ENCODE measurements at places on chromosomes 13 and 19.

GRCh38 chr13:50511877-50512341, 331.6 kb downstream of the DLEU7 start:
- DNase-seq: no peak

- DNase-seq: no peak
Measured at GRCh38 chr13:68851026-68851425, 1256.6 kb upstream of the ATXN8OS start.

DNA sequence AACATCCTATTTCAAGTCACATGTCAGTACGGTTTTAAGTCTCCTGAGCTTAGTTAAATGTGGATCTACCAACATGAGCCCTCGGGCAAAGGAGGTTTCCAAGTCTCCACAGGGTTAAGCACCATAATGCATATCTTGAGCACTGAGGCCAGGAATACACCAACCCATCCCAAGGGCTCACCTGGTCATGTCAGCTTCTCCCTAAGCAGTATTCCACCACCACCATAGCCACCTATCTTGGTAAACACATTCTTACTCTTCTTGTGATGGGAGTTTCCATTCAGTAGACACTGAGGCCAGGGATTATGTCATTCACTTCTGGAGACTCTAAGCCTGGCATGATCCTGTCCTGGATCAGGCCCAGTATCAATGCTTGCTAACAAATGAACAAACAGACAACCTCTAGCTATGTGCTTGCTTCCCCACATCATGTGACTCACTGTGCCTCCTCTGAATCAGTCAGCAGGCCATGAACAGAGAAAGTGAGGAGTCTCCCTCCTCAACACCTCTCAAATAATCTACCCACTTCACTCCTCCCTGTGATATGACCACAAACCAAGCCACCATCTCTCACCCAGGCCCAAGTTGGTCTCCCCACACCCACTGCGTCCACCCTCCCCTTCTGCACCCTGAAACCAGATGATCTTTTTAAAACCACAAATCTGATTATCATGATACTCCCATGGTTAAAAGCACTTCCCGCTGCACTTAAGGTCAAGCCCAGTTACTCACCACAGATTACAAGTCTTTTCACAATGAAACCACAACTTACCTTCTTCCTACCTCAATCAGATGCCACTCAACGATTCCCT, 5.8 kb downstream of the PEG3 start:
- no peak for DNase-seq

DNA sequence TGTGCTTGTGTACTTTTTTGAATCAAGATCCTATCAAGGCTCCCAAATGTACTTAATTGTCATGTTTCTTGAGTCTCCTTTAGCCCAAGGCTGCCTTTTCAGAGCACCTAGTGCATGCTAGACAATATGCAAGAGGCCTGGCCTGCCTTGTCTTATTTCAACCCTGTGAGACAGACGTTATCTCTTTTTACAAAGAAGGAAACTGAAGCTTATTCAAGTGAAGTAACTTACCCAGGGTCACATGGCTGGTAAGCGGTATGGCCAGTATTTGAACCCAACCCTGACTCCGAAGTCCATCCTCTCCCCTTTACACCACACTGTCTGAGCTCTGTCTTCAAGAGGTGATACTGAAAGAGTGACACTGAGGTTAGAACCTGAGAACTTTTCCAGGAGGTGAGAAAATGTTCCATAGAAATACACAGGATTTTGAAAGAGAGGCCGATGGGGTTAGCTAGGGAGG, 505.1 kb downstream of the FOXO1 start:
- DNase-seq: no peak

GRCh38 chr19:17275441-17276175, 6.1 kb upstream of the ANKLE1 start:
- no peak for DNase-seq

- DNase-seq: no peak
Measured at GRCh38 chr19:13029893-13030292, 34.6 kb downstream of the NFIX start.

GRCh38 chr13:91312324-91312723, 35.2 kb upstream of the MIR17HG start:
- no peak for DNase-seq

GRCh38 chr19:10566658-10567410, 1.0 kb upstream of the KRI1 start:
- DNase-seq: peak; percentile 34

DNA sequence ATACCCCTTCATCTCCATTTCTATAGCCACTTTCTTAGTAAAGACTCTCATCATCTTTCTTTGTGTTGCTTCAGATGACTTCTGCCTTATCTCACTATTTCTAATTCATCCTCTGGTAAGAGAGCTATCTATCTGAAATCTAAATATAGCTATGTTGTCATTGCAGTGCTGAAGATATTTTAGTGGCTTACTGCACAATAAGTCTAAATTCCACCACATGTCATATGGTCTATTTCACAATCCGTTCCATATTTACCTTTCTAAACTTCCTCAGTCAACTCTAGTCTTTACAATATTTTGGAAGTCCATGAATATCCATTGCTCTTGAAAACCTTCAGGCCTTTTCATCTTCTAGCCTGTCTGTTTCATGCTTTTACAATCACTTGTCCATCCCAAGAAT, 465.1 kb upstream of the SLC10A2 start:
- no peak for DNase-seq
